Fibroblast of the conjunctiva (primary cell): ENCODE measurements at places on chromosomes 3 and 15.
A peak's percentile ranks its signal among the peaks of the same experiment; 100 is the strongest.

GRCh38 chr15:81030301-81030750 is 29.6 kb downstream of the TLNRD1 start:
- no peak for DNase-seq

- DNase-seq, result peak; percentile 6
These were observed 210.2 kb downstream of the TJP1 start for GRCh38 chr15:29612096-29612495.

DNA sequence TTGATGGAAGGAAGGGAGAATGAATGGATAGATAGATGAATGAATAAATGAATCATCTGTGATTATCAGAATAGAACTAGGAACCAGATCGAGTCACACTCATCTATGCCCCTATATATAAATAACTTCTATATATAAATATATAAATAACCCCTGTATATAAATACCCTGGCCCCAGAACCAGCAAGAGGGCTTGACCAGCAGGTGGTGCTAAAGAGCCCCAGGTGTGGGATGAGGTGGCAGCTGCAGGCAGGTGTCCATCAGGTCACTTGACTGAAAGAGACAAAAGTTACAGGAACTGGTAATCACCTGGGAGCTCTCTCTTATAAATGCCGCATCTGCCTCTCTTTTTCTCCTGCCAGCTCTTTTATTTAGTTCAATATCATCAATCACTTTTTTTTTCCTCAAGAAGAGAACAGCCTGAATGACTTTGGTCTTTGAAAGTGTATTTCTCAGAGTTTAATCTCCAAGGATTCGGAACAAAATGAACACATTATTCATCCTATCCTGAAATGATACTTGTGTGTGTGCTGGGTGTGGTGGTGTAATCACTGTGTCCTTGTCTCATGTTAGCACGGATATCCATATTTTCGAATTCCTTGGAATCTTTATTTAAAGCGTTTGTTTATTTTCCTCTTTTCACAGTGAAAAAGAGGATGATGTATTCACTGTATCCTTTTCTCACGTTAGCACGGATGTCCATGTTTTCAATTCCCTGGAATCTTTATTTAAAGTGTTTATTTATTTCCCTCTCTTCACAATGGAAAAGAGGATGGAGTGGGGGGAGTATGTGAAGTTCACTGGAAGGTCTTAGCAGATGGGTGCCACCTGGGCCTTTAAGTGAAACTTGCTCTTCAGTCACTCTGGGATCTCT is 35.4 kb upstream of the ATG7 start:
- no peak for DNase-seq

DNA sequence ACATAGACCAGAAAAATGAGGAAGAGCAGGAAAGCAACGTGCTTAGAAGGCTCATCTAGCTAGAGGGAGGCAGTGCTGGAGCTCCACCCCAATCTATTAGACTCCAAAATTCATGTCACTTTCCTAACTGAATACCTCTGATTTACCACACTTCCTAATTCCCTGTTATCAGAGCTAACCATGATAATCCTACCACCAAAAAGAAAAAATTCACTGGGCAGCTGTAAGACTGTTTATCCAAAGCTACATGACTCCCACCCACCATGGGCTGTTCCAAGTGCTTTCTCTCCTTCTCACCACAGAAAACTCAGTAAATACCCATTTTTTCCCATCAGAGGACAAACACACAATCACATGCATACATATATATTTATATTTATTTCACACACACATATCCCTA is 479.5 kb upstream of the WNT5A start:
- no peak for DNase-seq

GRCh38 chr15:89361451-89362202 is 27.0 kb upstream of the POLG start:
- peak; percentile 18 for DNase-seq

GRCh38 chr3:187725224-187725623 is 20.0 kb downstream of the BCL6 start:
- no peak for DNase-seq

DNA sequence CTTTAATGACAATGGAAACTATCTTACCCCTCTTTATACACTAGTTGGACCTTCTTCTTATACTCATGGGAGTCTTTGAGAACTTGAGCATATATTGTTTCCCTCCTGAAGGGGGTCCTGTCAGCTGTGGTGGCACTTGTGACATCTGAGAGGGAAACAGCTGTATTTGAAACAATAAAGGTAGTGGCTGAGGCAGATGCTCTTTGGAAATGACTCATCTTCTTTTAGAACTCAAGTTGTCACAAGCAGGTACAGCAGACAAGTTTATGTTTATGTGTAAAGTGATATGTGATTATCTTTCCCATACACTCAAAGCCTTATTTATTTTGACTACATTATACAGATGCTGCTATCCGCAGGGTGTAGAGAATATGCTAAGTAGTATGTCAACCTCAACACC is 220.0 kb upstream of the GRM7 start:
- DNase-seq, result no peak
